ENCODE measurements at places on chromosomes 1 and 21.

DNA sequence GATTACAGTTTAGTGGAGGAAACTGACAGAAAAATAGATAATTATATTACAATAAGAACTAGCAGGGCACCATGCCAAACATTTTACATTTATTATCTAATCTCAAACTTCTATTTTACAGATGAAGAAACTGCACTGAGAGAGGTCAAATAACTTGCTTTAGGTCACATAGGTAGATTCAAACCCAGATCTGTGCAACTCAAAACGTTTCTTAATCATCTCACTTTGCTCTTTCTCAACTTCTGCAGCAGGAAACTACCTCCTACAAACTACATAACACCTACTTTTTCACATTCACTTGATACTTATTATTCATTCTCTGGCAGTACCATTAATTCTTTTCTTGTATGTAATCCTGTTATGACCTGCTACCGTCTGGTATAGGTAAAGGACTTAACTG, 49.9 kb upstream of the BCL10 start:
- no peak for DNase-seq

DNA sequence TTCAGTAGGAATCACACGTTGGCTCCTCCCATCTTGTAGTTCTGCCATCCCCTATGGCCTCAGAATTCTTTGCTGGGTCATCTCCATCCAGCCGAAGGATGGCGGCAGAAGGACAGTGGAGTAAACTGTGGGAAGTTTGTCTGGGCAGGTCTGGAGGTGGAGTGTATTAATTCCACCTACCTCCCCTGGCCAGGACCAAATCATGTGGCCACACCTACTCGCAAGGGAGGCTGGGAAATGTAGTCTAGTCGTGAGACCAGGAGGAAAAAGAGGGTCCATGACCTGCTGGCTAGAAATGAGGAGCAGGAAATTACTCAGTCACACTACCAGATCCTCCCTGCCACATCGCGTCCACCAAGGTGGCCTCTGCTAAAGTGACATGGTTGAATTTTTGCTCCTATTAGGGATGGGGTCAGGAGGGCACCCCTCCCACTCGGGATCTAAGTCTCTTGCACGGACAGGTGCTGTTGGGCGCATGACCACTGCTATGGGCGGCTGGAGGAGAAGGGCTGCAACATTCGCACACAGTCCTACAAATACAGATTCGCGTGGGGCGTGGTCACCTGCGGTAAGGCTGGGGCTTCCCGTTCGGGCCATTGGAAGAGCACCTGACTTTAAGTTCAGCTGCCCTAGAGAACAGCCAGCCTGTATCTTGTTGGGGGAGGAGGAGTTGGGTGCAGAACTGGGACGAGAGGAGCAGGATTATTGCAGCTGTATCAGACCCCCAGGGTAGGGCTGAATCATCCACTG, 19.5 kb downstream of the PLA2G5 start:
- no peak for DNase-seq

DNA sequence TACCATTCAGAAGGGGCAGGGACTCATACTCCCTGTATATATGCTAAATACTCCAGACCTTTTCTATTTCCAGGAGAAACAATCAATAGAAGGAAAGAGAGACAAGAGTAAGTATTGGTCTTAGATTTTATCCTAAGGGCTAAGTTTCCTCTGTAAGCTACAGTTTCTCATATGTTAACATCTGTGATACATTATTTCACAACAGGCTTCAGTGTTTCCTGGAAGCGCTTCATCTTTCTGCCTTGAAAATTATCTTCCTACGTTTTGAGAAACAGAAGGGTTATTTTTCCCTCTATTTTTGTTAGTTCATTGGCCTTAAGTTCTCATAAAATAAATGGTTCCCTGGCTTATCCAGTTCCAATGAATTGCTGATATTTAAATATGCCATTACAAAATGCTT, 15.6 kb downstream of the FMO1 start:
- DNase-seq, result no peak

DNA sequence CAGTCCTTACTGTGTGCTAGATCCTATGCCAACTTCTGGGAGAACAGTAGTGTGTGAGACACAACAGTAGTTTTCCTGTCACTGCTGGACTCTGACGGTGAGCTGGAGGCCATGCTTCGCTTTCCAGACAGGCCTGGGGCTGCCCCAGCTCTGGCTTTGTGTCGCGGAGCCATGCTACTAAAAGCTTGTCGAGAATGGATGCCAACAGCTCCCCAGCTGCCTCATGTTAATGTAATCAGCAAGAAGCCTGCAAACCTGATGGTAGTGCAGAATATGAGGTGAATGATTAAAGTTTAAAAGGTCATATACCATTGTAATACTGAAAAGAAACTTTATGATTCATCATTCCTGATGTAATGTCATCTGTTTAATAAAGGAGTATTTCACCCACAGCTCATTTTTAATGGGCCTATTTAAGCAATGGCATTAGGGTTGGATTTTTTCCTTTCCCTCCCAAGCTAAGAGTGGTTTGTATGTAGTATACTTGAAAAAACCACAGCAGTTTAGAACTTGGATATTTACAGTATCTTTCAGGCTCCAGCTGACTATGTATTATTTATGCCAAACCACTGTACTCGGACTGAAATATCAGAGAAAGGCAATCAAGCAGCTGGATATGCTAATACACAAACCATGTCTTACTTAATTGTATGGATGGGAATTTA, 343.0 kb downstream of the NUF2 start:
- no peak for DNase-seq

- no peak for DNase-seq
These were observed 11.1 kb upstream of the MSTO1 start for GRCh38 chr1:155598842-155599331.

- no peak for DNase-seq
These were observed 22.0 kb downstream of the KCNK1 start for GRCh38 chr1:233635765-233636502.

DNA sequence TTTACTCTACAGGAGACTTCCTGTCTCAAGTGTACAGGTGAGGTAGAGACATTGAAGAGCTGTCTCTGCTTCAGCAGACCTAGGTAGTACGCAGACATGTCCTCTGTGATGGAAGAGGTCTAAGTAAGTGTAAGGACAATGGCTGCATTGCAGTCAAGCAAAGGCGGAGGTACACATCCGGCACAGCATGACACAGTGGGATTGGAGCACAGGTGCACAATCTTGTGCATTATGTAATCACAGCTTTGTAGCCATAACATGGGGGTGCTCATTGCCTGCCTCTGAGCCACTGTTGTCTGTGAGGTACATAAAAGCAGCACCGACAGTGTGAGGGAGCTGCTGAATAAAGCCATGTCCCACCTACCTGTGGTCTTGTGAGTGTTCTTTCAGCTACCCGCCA, 66.4 kb upstream of the CCDC190 start:
- no peak for DNase-seq

DNA sequence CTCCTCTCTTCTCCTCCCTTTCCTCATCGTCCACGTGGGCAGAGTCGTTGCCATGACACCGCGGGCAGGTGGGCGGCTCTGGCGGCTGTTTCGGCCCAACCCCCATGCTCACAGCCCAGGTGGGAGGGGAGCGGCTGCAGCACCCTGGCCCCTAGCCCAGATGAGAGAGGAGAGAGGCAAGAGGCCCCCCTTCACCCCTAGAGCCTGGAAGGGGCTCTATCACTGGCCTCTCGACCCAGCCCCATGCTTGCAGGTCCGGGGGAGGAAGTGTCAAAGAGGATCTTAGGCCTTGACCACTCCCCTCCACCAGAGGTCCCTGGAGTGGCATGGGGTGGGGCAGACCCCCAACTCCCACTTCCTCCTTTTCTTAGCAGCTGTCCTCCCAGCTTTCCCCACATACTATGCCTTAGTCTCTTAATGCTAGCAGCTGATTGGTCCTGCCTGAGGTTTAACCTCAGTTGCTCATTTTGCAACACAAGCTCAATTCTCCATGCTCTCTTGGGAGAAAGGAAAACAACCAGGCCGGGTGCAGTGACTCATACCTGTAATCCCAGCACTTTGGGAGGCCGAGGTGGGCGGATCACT, 10.4 kb downstream of the DLGAP3 start:
- DNase-seq, result no peak

GRCh38 chr1:114702737-114703136, 7.4 kb upstream of the AMPD1 start:
- no peak for DNase-seq

DNA sequence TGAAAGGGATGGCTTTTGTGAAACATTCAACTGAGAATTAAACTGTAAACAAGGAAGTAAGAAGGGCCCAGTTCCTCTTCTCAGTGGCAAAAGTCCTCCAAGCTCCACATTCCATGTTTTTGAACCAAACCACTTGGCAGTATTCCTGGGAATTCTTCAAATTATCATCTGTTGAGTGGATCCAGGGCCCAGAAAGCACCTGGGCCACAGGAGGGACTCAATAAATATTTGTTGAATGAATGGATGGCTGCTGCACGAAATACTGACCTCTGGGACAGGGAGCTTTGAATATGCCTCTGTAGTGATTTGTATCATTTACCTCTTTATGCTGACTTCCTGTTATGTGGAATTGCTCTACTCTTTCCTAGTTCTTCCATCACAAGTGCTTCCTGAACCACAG, 4.7 kb downstream of the SLC35F3 start:
- no peak for DNase-seq

GRCh38 chr1:186420923-186421322, 40.0 kb downstream of the PDC start:
- no peak for DNase-seq
